Prostate gland (tissue), 2 donors: ENCODE measurements at places on chromosomes 4 and X. TPM values are rescaled to one million over a fixed set of nuclear protein-coding genes. Genes with fewer than 3 reads are reported as not detected.

Gene GAGE12H
- not detected for total RNA-seq

GRCh38 chr4:110085131-110085530 lies 113.3 kb downstream of the ELOVL6 start:
- H3K4me1 ChIP-seq, result no peaks in the 10 kb centered on the region
- no peak overlapping the region for H3K27ac ChIP-seq
- no peak for DNase-seq
- H3K27me3 ChIP-seq, result no peaks in the 10 kb centered on the region

GRCh38 chrX:8033175-8033574 lies 106.0 kb upstream of the PNPLA4 start:
- no peak overlapping the region for H3K27ac ChIP-seq
- no peak overlapping the region for H3K4me3 ChIP-seq
- no peaks in the 10 kb centered on the region for H3K4me1 ChIP-seq
- no peaks in the 10 kb centered on the region for H3K27me3 ChIP-seq
- no peak for DNase-seq

GRCh38 chr4:173391701-173392100 lies 7.2 kb downstream of the SCRG1 start:
- no peaks in the 10 kb centered on the region for H3K27me3 ChIP-seq
- no peaks in the 10 kb centered on the region for H3K4me1 ChIP-seq
- no peak overlapping the region for H3K4me3 ChIP-seq
- DNase-seq, result no peak
- H3K36me3 ChIP-seq, result no peaks in the 10 kb centered on the region

DNA sequence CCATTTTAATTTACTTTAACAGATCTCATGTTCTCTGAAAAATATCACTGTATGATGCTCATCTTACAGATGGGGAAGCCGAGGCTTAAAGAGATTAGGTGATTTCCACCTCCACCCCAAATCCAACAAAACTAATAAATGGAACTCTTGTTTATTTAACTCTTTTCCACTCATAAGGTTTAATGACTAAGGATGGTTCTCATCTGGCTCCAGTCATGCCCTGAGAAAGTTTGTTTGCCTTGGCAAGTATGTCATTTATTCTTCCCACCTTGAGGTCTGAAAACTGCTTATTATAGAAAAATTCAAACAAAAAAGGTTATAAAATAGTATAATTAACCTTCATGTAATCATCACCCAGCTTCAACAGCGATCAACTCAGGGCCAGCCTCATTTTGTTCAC lies 56.3 kb downstream of the PPEF2 start:
- no peak overlapping the region for H3K27ac ChIP-seq
- no peaks in the 10 kb centered on the region for H3K27me3 ChIP-seq
- no peak overlapping the region for H3K4me3 ChIP-seq
